Stimulated activated CD8-positive, alpha-beta memory T cell treated with anti-CD3 and anti-CD28 coated beads, Interleukin-7, amount 100 ng/mL, for 1 hour (primary cell): ENCODE measurements at places on chromosomes 2 and 18.

- no peak for DNase-seq
Measured at GRCh38 chr2:156908825-156909224, 348.7 kb upstream of the GALNT5 start.

DNA sequence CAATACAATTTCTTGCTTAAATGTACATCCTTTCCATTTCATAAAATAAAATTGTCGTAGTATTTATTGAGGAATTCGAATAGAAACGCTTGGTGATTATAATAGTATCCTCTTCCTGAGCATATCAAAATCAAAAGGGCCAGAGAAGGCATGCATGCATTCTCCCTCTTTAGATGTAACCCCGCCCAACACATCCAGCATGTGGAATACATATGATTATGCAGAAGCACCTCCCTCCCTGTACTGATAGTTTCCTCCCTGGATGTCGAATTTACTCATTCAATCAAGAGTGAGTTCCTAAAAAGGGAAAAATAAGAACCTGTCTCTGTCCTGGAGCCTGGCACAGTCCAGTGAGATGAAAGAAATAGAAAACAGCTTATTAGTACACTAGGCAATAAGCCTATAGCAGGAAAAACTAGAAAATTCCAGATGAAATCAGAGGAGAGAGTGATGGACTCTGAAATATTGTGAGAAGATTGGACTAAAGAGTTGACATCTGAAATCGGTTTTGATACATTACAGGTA is 262.9 kb downstream of the RDH14 start:
- DNase-seq, result no peak

- DNase-seq, result no peak
Measured at GRCh38 chr2:8064603-8065002, 617.3 kb upstream of the ID2 start.

DNA sequence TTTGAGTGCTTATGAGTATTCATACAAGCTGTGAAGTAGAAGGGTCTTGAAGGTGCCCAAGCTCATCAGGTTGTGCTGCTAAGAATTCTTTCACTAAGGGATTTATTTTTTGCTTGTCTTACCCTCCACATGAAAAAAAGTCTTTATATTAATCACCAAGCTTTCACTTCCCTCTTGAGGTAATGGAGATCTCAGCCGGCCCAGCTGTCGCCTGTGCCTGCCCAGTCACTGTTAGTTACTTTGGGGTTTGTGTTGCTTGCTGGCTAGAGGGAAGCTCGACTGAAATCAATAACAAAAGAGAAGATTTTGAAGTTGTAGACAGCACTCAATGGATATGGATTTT is 21.9 kb downstream of the MC2R start:
- no peak for DNase-seq

- no peak for DNase-seq
Measured at GRCh38 chr18:50816419-50817166, 3.2 kb downstream of the MRO start.

DNA sequence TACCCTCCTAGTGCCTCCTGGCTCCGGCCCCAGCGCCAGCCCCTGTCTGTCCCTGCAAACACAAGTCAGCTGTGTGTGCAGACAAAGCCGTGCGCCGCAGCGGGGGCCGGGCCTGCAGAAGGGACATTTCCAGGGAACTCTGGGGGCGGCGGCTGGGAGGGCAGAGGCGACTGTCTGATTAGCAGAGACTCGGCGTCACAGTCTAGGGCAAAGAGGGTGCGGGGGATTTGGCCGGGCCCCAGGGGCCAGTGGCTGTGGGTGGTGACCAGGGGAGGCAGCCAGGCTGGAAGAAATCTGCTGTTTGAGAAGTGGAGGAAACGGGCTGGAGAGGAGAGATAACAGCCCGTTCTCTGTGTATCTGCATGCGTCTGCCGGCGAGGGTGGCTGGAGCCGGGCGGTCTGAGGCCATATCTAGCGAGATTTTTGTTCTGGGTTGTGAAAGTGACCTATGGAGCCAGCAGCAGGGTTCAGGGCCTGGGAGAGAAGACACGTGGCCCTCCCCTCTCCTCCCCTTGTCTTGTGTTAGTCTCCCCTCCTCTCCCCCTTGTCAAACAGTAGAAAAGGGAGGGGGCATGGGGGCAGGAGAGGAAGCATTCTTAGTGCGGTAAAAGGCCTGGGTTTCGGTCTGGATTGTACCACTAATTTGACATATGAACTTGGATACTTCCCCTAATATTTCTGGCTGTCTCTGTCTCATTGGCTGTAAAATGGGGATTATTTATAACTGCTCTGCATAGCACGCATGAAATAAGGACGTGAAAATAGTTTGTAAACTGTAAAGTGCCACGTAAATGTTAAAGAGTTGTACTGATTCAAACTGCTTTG is 169.4 kb downstream of the SMAD7 start:
- DNase-seq, result no peak

DNA sequence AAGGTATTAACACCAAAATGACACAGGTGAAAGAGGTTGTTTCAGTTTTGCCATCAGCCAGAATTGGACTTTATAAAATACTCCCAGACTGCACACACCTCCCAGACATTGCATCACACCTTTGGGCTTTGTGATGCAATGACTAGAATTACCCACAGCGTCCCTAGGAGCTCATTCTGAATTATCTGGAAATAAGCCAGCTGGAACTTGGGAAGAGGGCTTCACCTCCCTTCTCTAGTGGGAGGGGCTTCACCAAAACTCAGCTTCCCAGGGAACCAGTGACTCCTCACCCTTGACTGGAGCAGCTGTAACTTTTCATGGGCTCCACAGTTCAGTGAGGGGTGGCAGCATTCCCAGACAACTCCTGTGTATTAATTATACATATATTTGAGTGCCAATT is 83.1 kb upstream of the BZW1 start:
- DNase-seq, result no peak

DNA sequence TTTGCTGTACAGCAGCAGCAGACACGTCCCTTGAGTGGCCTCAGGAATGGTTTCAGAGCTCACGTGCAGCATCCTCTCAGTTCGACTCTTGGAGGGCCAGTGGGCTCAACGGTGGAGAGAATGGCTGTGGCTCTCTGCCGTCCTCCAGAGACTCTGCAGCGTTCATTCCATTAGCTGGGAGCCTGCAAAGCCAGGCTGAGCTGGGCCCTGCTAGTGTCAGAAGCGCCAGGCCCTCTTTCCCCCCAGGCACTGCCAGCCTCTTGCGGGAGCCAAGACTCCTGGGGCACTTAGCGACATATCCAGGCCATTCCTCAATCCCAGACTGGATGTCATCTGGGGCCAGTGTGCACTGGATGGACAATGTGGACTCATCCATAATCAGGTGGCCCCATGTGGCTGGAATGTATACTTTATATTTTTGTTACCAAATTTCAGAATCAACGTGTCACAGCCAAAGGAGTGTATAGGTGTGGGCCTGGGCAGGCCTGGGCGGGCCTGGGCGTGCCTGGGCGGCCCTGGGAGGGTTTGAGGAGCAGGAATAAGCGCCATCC is 125.1 kb upstream of the EPAS1 start:
- DNase-seq, result no peak

- no peak for DNase-seq
Measured at GRCh38 chr2:2703762-2704427, 372.8 kb upstream of the MYT1L start.

- DNase-seq, result no peak
Measured at GRCh38 chr2:228083131-228083530, 98.4 kb downstream of the SPHKAP start.

DNA sequence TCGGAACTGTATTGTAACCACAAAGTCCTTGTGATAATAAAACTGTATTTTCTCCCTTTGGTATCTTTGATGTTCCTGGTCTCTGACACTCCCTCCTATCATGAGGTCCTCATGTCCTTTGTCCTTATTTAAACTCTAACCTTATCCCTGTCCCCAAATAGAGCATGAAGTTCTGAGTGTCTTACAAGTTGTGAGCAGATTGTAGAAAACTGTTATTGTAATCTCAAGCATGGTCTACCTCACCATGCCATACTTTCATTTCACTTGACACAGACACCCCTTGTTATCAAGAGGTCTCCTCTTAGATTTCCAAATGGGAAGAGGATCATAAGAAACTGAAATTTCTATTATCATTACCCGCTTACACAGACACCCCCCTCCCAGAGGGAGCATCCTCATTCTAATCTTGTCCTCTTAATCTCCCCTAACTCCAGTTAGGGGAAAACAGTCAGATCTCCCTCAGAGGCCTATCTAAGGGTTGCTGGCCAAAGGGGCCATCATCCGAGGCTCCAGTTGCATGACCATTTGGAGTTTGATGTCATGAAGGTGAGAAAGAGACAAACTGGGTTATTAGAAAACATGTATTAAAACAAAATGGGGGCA is 29.0 kb downstream of the MYO3B start:
- no peak for DNase-seq

GRCh38 chr2:237996021-237996593 is 29.3 kb downstream of the UBE2F start:
- no peak for DNase-seq

DNA sequence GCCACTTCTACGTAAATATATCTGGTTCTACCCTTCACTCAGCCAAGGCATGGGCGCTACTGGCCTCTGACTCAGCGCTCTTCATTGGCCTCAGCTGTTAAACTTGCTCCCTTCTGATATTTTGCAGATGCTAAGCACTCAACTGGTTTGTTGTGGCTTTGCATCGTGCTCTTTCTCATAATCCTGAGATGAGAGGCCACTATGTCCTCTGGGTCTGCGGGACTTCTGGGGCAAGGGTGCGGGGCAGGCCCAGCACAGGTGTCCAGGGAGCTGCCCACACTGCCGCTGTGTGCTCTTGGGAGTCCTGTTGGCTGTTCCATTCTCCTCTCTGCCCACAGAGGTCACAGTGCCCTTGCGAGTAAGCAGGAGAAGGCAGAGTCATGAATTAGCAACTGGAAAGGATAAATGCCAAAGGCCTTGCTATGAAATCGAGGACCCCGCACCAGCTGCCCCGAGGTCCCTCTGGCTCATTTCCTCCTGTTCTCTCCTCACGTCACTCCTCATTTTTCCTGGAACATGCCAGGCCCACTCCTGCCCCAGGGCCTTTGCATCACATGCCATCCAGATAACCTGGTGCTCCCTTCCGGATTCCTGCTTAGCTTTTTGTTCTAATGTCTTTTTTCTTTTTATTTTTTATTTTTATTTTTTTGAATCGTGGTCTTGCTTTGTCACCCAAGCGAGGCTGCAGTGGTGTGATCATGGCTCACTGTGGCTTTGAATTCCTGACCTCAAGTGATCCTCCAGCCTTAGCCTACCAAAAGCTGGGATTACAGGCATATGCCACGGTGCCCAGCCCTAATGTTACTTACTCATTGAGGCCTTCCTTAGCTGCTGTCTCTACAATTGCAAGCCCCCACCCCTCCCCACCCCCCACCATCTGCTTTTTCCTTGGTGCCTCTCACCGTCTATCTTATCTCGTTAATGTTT is 34.9 kb upstream of the MAT2A start:
- no peak for DNase-seq

DNA sequence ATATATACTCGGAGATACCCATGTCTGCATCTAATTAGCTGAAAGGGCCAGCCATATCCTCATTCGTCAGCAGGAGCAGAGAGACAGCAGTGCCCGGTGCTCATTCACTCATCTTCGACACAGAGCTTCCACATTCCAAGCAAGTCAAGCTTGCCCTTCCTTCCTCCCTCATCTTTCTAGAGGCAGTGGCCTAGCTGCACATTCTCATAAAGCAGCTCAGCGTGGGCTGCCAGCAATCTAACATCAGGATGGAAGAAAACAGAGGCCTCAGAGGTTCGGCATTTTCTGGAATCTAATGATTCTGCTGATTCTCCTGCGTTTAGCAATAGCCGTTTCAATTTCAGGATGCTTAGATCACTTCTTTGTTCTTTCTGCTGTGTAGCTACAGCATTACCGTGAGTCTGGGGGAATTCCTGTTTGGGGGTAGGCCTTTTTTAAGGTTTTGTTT is 68.8 kb downstream of the CLHC1 start:
- DNase-seq, result no peak

- DNase-seq, result no peak
Measured at GRCh38 chr2:226828191-226828590, 7.7 kb upstream of the RHBDD1 start.

- DNase-seq, result no peak
Measured at GRCh38 chr2:158034198-158034866, 67.3 kb upstream of the UPP2 start.
